Activated CD8-positive, alpha-beta T cell treated with anti-CD3 and anti-CD28 coated beads, Interleukin-2, amount 10 ng/mL, durations not matched to agents 7 days and 5 days (primary cell): ENCODE measurements at places on chromosomes 11 and 22.

DNA sequence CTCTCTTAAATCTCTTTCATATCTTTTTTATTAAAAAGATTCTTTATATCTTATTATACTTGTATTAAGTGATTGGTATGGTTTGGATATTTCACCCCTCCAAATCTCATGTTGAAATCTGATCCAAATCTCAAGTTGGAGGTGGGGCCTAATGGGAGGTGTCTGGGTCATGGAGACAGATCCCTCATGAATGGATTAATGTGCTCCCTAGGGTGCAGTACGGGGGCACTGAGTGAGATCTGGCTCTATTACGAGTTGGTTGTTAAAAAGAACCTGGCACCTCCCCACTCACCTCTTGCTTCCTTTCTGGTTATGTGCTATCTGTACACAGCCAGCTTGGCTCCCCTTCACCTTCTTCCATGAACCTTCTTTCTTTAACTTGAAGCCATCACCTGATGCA, 149.6 kb downstream of the CWF19L2 start:
- H3K27ac ChIP-seq: no peak overlapping the region
- H3K36me3 ChIP-seq: peaks cover 21% of the 10 kb centered on the region
- no peak overlapping the region for H3K4me3 ChIP-seq
- H3K27me3 ChIP-seq: no peaks in the 10 kb centered on the region
- H3K4me1 ChIP-seq: no peaks in the 10 kb centered on the region

GRCh38 chr22:43883012-43883661, 8.7 kb downstream of the PNPLA5 start:
- H3K27ac ChIP-seq: no peak overlapping the region
- DNase-seq: peak; percentile 70
- no peak overlapping the region for H3K4me3 ChIP-seq
- no peaks in the 10 kb centered on the region for H3K27me3 ChIP-seq
- H3K36me3 ChIP-seq: no peaks in the 10 kb centered on the region

DNA sequence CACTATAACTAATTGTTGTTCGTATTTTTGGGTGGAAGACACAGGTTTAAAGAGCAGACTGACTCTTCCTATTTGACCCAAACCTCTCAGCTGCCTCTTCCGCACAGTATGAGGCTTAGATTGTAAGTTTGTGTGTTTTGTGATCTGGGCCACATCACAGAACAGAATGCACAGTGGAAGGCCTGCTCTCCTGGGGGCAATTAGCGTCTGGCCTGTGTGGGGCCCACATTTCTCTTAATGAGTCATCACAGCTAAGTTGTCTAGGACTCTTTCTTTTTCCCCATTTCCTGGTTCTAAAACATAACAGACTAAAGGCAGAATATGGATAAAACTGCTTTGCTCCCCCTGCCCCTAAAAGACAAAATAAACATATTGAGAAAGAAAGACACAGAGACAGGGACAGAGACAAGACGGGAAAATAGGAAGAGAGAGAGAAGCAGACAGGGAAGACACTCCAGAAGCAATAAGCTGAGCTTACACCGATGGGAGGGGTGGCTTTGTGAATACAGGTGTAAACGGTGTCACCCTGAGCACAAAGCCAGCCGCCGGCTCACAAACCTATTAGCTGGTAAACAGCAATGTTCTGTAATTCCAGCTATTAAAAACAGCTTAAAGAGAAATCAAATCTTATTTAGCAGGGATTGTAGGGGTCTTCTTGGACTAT, 127.4 kb upstream of the OPCML start:
- H3K4me1 ChIP-seq: peaks cover 4% of the 10 kb centered on the region
- no peaks in the 10 kb centered on the region for H3K36me3 ChIP-seq
- H3K27me3 ChIP-seq: no peaks in the 10 kb centered on the region
- no peak overlapping the region for H3K27ac ChIP-seq
- H3K4me3 ChIP-seq: no peak overlapping the region
- DNase-seq: no peak

DNA sequence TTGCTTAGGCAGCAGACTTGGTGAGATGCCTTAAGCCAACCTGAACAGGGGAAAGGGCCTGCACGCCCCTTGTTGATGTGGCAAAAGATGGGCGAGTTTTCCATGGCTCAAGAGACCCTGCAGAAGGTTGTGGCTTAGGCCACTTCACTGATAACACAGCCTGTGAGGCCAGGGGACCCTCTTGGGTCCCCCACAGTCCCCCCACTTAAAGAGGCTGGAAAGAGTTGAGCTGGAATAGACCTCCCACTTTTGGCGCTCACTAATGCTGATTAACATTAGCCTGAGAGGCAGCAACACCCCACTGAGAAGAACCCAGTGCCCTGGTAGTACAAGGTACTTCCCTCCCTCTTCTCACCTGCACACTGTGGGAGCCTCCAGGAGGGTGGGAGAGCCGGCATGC, 107.5 kb downstream of the TRIM29 start:
- H3K4me1 ChIP-seq: no peaks in the 10 kb centered on the region
- no peak overlapping the region for H3K4me3 ChIP-seq
- H3K27me3 ChIP-seq: no peaks in the 10 kb centered on the region

GRCh38 chr11:85634747-85635146, 6.4 kb downstream of the TMEM126B start:
- peaks cover 17% of the 10 kb centered on the region for H3K4me1 ChIP-seq
- no peaks in the 10 kb centered on the region for H3K27me3 ChIP-seq
- H3K4me3 ChIP-seq: no peak overlapping the region
- H3K27ac ChIP-seq: no peak overlapping the region

DNA sequence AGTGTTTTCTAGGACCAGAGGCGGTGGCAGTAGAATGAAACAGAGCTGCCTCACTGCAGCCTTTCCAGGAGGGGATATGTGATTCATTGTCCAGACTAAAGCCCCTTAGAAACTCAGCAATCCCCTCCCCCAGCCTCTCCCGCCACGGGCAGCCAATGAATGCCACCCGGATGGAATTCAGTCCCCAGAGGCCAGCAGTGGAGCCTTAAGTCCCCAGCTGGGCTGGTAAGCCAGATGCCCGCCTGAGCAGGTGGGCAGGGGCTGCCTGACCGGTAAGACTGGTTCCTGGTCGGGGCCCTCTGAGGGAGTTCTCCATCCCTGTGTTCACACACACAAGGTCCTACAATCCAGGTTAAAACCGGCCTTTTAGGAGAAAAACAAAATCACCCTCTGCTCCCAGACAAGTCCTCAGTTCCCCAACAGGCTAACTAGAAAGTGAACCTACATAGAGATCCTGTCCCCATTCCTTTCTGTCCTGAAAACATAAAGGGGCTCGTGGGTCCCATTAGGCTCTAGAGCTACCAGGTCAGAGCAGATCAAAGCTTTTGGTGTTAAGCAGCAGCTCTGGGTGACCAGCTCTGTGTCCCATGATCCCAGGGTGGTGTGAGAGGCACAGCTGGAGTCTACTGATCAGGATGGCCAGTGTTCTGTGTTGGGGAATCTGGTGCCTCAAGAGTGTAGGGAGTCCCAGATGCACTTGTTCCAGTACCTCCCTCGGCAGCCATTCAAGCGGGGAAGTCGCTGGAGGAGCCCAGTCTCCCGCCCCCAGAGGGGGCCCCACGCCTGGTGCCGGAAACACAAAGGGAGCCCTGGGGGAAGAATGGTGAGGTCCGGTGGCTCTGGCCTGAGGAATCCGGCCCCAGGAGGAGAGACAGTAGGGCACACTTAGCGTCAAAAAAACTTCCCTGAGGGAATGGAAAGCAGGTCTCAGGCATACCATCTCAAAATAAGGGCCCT, 2.6 kb downstream of the PATZ1 start:
- peak; percentile 31 for DNase-seq
- H3K4me1 ChIP-seq: peaks cover 67% of the 10 kb centered on the region
- H3K27ac ChIP-seq: peak overlapping the region; percentile 84
- H3K36me3 ChIP-seq: peaks cover 48% of the 10 kb centered on the region

GRCh38 chr11:68643585-68643984, 40.8 kb upstream of the GAL start:
- no peaks in the 10 kb centered on the region for H3K36me3 ChIP-seq
- no peak for DNase-seq
- no peak overlapping the region for H3K27ac ChIP-seq
- H3K4me1 ChIP-seq: no peaks in the 10 kb centered on the region
- H3K27me3 ChIP-seq: peaks cover 10% of the 10 kb centered on the region

GRCh38 chr22:37569009-37569920, 9.0 kb downstream of the CDC42EP1 start:
- peaks cover 24% of the 10 kb centered on the region for H3K4me1 ChIP-seq
- no peaks in the 10 kb centered on the region for H3K36me3 ChIP-seq
- H3K4me3 ChIP-seq: no peak overlapping the region
- H3K27me3 ChIP-seq: peaks cover 19% of the 10 kb centered on the region

DNA sequence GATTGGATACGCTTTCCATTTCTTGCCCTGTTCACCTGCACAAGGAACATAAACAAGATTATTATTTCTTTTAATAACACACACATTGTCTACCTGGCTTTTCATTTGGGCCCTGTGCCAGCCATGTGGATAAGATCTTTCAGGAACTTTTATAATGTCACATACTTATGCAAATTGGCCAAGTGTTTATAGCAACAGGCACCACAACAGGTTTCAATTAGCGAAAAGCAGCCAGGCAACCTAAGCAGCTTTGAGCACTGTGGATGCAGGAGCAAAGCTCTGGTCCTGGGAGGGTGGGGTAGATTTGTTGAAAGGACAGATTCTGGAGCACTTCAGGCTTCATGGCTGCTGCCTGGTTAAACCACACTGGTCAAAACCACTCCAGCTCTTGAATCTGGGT, 217.4 kb downstream of the BARX2 start:
- no peaks in the 10 kb centered on the region for H3K4me1 ChIP-seq
- no peak overlapping the region for H3K4me3 ChIP-seq
- DNase-seq: no peak
- no peaks in the 10 kb centered on the region for H3K27me3 ChIP-seq
- H3K27ac ChIP-seq: no peak overlapping the region

DNA sequence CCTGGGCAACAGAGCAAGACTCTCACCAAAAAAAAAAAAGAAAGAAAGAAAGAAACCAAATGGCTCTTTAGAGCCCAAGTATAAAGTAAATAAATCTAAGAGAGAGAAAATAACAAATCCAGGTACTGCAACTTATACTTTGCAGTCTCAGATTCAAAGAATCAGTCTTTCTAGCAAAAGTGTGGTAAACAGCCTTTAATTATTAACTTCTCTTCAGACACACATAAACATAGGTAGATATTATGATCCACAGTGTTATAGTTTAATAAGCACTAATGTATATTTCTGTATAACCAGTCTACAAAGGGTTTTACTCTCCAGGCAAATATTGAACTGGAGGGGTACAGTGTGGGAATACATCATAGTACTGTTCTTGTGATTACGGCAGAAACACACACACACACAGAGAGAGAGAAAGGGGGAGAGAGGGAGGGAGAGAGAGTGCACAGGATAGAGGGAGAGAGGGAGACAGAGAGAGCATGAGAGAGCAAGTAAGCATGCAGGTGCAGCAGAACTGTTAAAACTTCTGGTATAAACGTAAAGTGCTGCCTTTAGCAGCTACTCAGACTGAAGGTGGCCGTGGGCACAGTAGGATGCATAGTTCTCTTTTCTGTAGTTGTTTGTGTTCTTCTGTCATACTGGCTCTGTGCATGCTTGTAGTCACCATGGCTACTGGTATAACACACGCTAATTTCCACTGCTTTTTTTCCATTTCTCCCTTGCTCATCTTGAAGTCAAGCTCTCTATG, 32.3 kb downstream of the MTMR2 start:
- DNase-seq: no peak
- no peak overlapping the region for H3K4me3 ChIP-seq
- H3K4me1 ChIP-seq: peaks cover 3% of the 10 kb centered on the region
- H3K36me3 ChIP-seq: peaks cover 7% of the 10 kb centered on the region
- no peaks in the 10 kb centered on the region for H3K27me3 ChIP-seq
- no peak overlapping the region for H3K27ac ChIP-seq

DNA sequence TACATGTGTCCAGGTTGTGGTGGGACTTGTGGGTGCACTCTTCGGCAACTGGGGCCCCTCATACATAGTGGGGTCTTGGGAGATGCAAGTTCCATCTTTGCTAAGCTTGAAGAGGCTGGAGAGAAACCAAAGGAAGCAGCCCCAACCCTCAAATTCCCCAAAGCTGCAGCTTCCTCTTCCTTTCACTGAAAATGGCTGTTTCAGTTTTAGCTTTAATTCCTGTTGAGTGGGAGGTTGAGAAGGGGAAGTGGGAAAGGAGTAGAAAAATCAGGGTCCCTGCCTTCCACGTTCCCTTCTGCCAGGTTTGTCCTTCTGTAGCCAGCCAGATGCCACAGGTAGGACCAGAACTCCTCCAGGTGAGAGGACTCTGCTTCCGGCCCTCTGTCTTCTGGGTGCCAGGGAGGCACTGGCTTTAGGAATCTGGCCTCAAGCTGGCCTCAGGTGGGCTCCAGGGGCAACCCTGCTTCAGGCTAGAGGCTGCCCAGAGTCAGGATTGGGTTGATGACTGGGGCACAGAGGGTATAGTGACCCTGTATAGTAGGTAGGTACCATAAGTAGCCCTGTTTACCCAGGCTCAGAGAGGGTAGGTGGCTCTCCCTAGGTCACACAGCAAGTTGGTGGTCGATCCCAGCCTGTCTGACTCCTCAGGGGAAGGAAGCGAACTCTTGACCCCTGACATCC, 16.2 kb downstream of the P2RY6 start:
- peaks cover 23% of the 10 kb centered on the region for H3K4me1 ChIP-seq
- H3K27me3 ChIP-seq: peaks cover 8% of the 10 kb centered on the region
- no peak for DNase-seq

DNA sequence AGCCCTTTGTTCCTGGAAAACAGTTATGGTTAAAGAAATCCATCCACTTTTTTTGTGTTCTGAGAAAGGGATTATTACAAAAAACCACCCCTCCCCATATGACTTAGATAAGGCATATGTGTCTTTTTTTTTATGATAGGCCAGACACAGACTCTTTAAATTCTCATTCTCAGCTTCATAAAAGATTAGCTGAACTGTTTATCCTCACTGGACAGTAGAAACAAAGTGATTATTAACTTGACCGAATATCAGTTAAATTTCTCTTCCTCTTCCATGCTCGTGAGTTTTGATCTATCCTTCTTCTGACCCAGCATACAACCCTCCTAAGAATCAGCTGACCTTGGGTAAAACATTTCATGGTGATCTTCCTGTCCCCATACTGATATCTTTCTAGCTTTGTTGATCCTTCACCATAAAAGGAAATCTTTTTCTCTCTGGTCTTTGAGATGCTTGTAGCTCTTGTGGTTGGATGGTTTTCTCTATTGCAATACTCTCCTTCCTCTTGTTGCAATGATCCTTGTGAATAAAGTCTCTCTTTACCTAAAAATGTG, 26.2 kb downstream of the OR2AG2 start:
- H3K36me3 ChIP-seq: peaks cover 23% of the 10 kb centered on the region
- DNase-seq: no peak
- no peak overlapping the region for H3K4me3 ChIP-seq
- H3K27ac ChIP-seq: no peak overlapping the region
- peaks cover 41% of the 10 kb centered on the region for H3K4me1 ChIP-seq

GRCh38 chr11:61709572-61709971, 29.4 kb downstream of the DAGLA start:
- H3K27me3 ChIP-seq: peaks cover 9% of the 10 kb centered on the region
- H3K4me1 ChIP-seq: no peaks in the 10 kb centered on the region
- no peaks in the 10 kb centered on the region for H3K36me3 ChIP-seq
- DNase-seq: no peak

- no peaks in the 10 kb centered on the region for H3K36me3 ChIP-seq
- H3K4me1 ChIP-seq: no peaks in the 10 kb centered on the region
- H3K4me3 ChIP-seq: no peak overlapping the region
- no peak overlapping the region for H3K27ac ChIP-seq
- no peaks in the 10 kb centered on the region for H3K27me3 ChIP-seq
These were observed 1272.6 kb downstream of the BRD1 start for GRCh38 chr22:48554893-48555572.

GRCh38 chr11:86914865-86915519, 40.2 kb downstream of the FZD4 start:
- DNase-seq: no peak
- H3K4me1 ChIP-seq: peaks cover 3% of the 10 kb centered on the region
- H3K27me3 ChIP-seq: peaks cover 10% of the 10 kb centered on the region
- no peaks in the 10 kb centered on the region for H3K36me3 ChIP-seq
- H3K4me3 ChIP-seq: no peak overlapping the region

- peak; percentile 70 for DNase-seq
- no peak overlapping the region for H3K4me3 ChIP-seq
- peaks cover 32% of the 10 kb centered on the region for H3K4me1 ChIP-seq
- peaks cover 18% of the 10 kb centered on the region for H3K27me3 ChIP-seq
- peaks cover 8% of the 10 kb centered on the region for H3K36me3 ChIP-seq
These were observed 19.3 kb downstream of the MTFP1 start for GRCh38 chr22:30444632-30445437.
